ENCODE measurements at places on chromosomes 7 and 10. TPM values are rescaled to one million over a fixed set of nuclear protein-coding genes. Genes with fewer than 3 reads are reported as not detected.

Gene OTUD1
- 15.8 TPM for total RNA-seq

Gene SMO
- 37.3 TPM for total RNA-seq

Gene LRRC18
- not detected for total RNA-seq

Gene SLC16A12
- 0.26 TPM for total RNA-seq

- H3K27ac ChIP-seq, result peak overlapping the region; percentile 67
- DNase-seq, result peak; percentile 23
- peaks cover 6% of the 10 kb centered on the region for H3K4me1 ChIP-seq
- H3K27me3 ChIP-seq, result no peaks in the 10 kb centered on the region
- H3K36me3 ChIP-seq, result no peaks in the 10 kb centered on the region
- no peak overlapping the region for H3K4me3 ChIP-seq
Measured at GRCh38 chr7:46393142-46393541, 472.1 kb upstream of the IGFBP3 start.

GRCh38 chr7:78172267-78172757 lies 373.7 kb downstream of the PHTF2 start:
- no peak overlapping the region for H3K4me3 ChIP-seq
- no peaks in the 10 kb centered on the region for H3K36me3 ChIP-seq
- H3K4me1 ChIP-seq, result no peaks in the 10 kb centered on the region
- H3K27ac ChIP-seq, result no peak overlapping the region
- no peak for DNase-seq

DNA sequence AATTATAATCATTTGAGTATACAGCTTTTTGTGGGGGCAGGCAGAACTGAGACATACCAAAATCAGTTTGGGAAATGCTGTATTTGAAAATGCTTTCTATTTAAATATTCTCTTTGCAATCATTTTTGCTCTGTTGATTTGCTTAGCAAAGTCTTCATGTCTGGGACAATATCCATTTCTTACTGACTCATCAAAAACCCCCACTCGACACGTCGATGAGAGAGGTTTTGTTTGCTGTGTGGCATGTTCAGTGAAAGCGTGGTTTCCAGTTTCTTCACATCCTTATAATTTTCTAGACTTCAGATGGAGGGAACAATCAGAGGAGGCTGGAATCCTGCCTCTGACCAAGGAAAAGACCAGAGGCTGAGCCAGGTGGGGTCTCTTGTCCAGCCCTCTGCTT lies 28.9 kb downstream of the HTRA1 start:
- no peak for DNase-seq
- no peaks in the 10 kb centered on the region for H3K36me3 ChIP-seq
- peaks cover 29% of the 10 kb centered on the region for H3K4me1 ChIP-seq
- H3K4me3 ChIP-seq, result no peak overlapping the region
- H3K27me3 ChIP-seq, result no peaks in the 10 kb centered on the region

DNA sequence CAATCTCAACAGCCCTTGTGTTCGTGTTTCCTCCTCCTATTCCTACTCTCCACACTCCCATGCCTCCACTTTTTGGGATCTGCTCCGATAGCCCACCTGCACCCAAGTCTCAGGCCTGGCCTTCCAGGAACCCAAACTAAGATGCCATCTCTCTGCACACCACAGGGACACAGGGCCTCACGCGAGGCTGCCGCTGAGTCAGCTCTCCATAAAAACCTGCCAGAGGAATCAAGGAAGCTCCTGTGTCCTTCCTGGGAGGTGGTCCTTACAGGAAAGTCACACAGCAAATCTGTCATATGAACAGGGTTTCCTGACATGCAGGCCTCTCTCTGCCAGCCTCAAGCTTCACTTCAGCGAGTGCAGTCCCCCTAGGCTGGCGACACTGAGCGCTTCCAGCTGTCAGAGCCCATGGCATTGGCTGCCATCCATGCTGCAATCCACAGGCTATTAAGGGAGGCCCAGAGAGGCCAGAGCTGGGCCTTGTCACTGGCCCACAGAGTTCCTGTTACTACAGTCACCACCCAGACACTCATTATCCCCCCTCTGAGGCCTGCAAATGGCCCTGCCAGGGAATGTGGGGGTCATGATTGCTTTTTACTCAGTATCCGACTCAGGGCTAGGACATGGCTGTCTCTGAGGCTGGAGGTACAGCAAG lies 151.4 kb downstream of the OAT start:
- DNase-seq, result no peak
- H3K4me1 ChIP-seq, result no peaks in the 10 kb centered on the region
- no peaks in the 10 kb centered on the region for H3K36me3 ChIP-seq
- H3K27ac ChIP-seq, result no peak overlapping the region

- peak overlapping the region; percentile 36 for H3K27ac ChIP-seq
- no peaks in the 10 kb centered on the region for H3K4me1 ChIP-seq
- no peak for DNase-seq
- H3K27me3 ChIP-seq, result no peaks in the 10 kb centered on the region
Measured at GRCh38 chr7:130957137-130957513, 223.1 kb upstream of the KLF14 start.

- no peak overlapping the region for H3K4me3 ChIP-seq
- H3K27ac ChIP-seq, result no peak overlapping the region
- DNase-seq, result no peak
- H3K27me3 ChIP-seq, result no peaks in the 10 kb centered on the region
- no peaks in the 10 kb centered on the region for H3K4me1 ChIP-seq
Measured at GRCh38 chr7:47192978-47193377, 388.9 kb downstream of the TNS3 start.

GRCh38 chr7:30796105-30796869 lies 25.1 kb downstream of the MINDY4 start:
- H3K4me1 ChIP-seq, result peaks cover 9% of the 10 kb centered on the region
- no peaks in the 10 kb centered on the region for H3K27me3 ChIP-seq
- H3K27ac ChIP-seq, result peak overlapping the region; percentile 71
- no peaks in the 10 kb centered on the region for H3K36me3 ChIP-seq

DNA sequence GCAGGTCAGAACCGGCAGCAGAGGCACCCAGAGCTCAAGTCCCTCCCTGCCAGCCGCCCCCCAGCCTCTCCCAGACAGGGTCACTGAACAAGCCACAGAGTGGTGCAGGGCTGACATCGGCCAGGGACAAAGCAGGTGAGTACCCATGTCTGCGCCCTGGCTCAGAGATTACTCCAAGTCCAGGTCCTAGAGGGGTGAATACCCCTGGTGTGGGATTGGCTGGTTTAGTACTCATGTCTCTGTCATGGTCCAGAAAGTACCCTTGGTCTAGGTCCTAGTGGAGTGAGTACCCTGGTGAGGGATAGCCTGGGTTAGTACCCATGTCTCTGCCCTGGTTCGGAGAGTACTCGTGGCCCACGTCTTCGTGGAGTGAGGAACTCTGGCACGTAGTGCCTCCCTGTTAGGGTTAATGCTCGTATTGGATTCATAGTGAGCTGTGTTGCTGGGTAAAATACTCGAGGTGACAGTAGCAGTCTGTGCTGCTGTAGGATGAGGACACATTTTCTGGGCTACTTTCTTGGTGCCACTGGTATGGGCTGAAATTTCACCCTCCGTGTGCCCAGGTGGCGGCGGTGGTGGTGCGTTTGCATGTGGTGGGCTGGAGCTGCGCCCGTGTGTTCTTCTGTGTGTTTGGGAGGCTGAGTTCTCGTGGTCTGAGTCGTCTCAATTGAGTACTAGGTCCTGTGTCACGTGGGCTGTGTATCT lies 25.5 kb upstream of the KNDC1 start:
- H3K4me3 ChIP-seq, result no peak overlapping the region
- H3K27me3 ChIP-seq, result no peaks in the 10 kb centered on the region
- H3K27ac ChIP-seq, result no peak overlapping the region
- H3K4me1 ChIP-seq, result no peaks in the 10 kb centered on the region
- peak; percentile 3 for DNase-seq

GRCh38 chr7:80348223-80348622 lies 163.6 kb downstream of the GNAT3 start:
- no peak for DNase-seq
- H3K4me1 ChIP-seq, result no peaks in the 10 kb centered on the region
- no peak overlapping the region for H3K27ac ChIP-seq

DNA sequence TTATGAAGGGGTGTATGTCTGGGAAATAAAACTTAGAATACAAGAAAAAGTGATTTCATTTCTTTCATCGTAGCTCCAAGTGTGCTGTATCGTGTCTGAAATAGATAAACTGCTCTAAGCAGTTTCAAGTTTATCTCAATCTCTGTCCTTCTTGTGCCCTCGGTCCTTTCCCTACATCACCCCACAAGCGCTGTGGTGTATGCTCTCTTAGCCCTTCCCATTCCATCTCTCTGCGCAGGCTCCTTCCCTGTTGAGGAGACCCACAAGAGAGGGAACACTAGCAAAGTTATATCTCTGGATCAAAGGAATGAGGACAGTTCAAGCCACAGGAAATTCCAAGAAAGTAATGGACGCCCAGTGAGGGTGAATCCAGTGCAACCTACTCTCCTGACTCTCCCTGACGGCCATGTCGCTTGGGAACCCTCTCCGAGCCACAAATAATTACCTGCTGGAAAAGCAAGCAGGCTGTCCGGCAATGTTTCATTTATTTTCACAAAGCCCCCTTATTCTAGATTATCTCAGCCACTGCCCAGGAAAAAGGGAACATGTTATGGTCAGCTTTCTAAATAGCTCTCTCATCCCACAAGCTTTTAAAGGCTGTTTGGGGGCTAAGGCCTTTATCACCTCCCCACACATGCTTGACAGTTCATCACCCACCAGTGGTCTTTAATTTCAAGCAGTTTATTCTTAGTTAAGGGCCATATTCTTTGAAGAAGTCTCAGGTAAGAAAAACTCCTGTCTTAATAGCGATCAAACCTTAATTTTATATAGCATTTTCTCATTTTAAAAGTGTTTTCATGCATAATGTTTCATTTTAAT lies 34.8 kb downstream of the LRRC4 start:
- no peaks in the 10 kb centered on the region for H3K27me3 ChIP-seq
- peak overlapping the region; percentile 48 for H3K27ac ChIP-seq
- no peaks in the 10 kb centered on the region for H3K36me3 ChIP-seq
- no peak overlapping the region for H3K4me3 ChIP-seq

- no peaks in the 10 kb centered on the region for H3K4me1 ChIP-seq
- DNase-seq, result no peak
- no peak overlapping the region for H3K4me3 ChIP-seq
- no peak overlapping the region for H3K27ac ChIP-seq
- no peaks in the 10 kb centered on the region for H3K27me3 ChIP-seq
- no peaks in the 10 kb centered on the region for H3K36me3 ChIP-seq
Measured at GRCh38 chr7:114663502-114663901, 248.9 kb downstream of the FOXP2 start.
